Calu3 (cell line): ENCODE measurements at places on chromosomes 2 and 18. TPM values are rescaled to one million over a fixed set of nuclear protein-coding genes. Genes with fewer than 3 reads are reported as not detected.

Gene HSPE1
- 380 and 454 TPM in 2 replicates for total RNA-seq

Gene MROH2A
- 0.33 and 0.76 TPM in 2 replicates for total RNA-seq

Gene SP110
- total RNA-seq = 56.7 and 107 TPM in 2 replicates

GRCh38 chr18:79702906-79703305, 23.3 kb downstream of the CTDP1 start:
- no peak for DNase-seq

DNA sequence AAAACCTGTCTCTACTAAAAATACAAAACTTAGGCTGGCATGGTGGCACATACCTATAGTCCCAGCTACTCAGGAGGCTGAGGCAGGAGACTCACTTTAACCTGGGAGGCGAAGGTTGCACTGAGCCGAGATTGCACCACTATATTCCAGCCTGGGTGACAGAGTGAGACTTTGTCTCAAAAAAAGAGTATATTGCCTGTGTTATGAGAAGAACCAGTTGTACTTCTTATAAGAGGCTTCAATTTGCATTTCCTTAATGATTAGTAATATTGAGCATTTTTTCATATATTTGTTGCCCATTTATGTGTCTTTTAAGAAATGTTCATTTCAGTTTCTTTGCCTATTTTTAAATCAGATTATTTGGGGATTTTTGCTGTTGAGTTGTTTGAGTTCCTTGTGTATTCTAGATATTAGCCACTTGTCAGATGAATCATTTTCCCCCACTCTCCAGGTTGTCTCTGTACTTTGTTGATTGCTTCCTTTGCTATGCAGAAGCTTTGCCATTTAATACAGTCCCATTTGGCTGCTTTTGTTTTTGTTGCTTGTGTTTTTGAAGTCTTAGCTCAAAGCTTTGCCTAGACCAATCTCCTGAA, 75.8 kb upstream of the LRPPRC start:
- DNase-seq = no peak

DNA sequence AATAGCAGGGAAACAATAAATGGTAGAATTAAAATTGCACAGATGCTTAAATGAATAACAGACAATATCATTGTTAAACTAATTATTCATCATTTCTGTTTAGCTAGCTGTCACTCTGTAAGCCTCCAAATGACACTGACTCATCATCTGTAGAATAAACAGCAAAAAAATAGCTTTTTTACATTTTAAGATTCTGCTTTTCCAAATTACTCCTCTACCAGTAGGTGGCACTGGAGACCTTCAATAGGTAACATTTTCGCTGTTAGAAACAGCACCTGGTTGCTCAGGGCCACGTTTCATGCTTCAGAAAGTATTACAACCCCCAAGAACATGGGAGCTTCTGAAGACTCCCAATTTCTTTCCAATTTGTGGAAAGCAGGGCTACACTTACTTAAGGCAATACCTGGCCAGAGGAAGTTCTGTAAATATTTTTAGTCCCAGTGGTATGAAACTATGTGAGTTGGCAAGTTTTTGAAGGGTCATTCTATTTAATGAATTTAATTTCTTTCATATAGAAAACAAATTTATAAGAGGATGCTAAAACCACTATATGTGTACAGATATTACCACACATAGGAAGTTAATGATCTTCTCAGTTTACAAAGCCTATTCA, 45.4 kb downstream of the TTN start:
- DNase-seq = peak; percentile 51

GRCh38 chr2:88265352-88266303, 95.5 kb downstream of the THNSL2 start:
- DNase-seq = peak; percentile 27

GRCh38 chr2:207165121-207166038, at the start of gene KLF7:
TSS of gene KLF7 (minus strand) at chr2:207165948. CDS start at chr2:207165568, 380 bp downstream.
- DNase-seq = peak; percentile 38
